ENCODE measurements at places on chromosomes 2 and 18.

DNA sequence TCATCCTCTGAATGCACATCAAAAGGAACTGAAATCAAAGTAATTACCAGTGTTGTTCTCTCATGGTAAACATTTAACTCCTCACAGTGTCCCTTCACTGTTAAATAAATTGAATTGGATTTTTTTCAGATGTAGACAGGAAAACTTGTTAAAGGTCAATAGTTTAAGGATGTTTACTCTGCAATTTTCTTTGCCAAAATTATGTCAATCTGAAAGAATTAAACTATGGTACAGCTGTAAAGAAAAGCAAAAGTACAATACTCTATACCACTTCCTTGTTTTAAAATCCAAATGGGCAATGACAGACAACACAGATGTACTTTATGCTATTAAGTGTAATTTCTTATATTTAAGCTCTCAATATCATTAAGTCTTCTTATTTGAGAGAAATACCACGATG lies 153.2 kb downstream of the WDPCP start:
- no peak for DNase-seq

- DNase-seq, result no peak
These were observed 18.8 kb upstream of the CASP10 start for GRCh38 chr2:201164166-201164565.

- DNase-seq, result no peak
These were observed 108.1 kb downstream of the NUP35 start for GRCh38 chr2:183232161-183232865.

- no peak for DNase-seq
These were observed 78.3 kb downstream of the PDCL3 start for GRCh38 chr2:100641125-100641435.
